ENCODE measurements at places on chromosomes 6 and 20. TPM values are rescaled to one million over a fixed set of nuclear protein-coding genes. Genes with fewer than 3 reads are reported as not detected.

The RAB44 gene
- total RNA-seq = under 0.01 TPM

The BNIP5 gene
- not detected for total RNA-seq

The SNX21 gene
- 33.4 TPM for total RNA-seq

The RBM12 gene
- total RNA-seq = 29.9 TPM

The MCHR2 gene
- total RNA-seq = not detected

The CTAGE9 gene
- total RNA-seq = not detected

The RAET1L gene
- total RNA-seq = not detected

The TFAP2A gene
- total RNA-seq = not detected

The TRIM10 gene
- total RNA-seq = under 0.01 TPM

The PRPH2 gene
- total RNA-seq = 0.58 TPM

The TRAPPC3L gene
- under 0.01 TPM for total RNA-seq

The PPP1R16B gene
- total RNA-seq = 2.0 TPM

The COL12A1 gene
- 163 TPM for total RNA-seq

The SLC2A10 gene
- 32.2 TPM for total RNA-seq

The ARMH2 gene
- total RNA-seq = not detected

The PROCR gene
- 244 TPM for total RNA-seq

The VSTM2L gene
- total RNA-seq = 3.7 TPM

The SLC26A8 gene
- not detected for total RNA-seq

The THEMIS gene
- 0.19 TPM for total RNA-seq

The C2 gene
- 6.8 TPM for total RNA-seq

The GRIK2 gene
- total RNA-seq = 1.1 TPM

The MRPS26 gene
- total RNA-seq = 35.5 TPM

The MARCKS gene
- 119 TPM for total RNA-seq

The HCRTR2 gene
- total RNA-seq = not detected

The FRK gene
- total RNA-seq = 0.85 TPM

The DDX39B gene
- 156 TPM for total RNA-seq

The KIFC1 gene
- total RNA-seq = 52.1 TPM

The BEND6 gene
- 10.0 TPM for total RNA-seq

The CHRNA4 gene
- not detected for total RNA-seq

The ADGRG6 gene
- 1.3 TPM for total RNA-seq

The SYNGAP1 gene
- 2.8 TPM for total RNA-seq

The PREP gene
- 23.8 TPM for total RNA-seq

Data from regular cardiac myocyte (primary cell).